ENCODE measurements at places on chromosomes 16 and 17.

DNA sequence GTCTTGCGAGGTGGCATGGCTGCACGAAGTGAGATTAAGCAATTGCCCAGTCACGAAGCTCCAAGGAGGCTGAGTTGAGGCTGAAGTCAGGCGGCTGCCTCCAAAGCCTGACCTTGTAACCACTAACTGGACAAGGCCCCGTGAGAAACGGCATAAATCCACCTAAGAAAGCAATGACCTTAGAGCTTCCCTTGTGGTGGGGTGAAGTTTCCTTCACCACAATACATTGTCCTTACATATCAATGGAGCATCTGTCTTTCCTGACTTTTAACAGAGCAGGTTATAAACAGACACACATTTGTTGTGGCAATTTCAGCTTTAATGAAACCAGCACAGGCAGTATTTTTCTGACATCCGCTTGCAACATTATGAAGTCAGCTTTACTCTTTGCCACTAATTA, 2.5 kb upstream of the MED9 start:
- DNase-seq: no peak

DNA sequence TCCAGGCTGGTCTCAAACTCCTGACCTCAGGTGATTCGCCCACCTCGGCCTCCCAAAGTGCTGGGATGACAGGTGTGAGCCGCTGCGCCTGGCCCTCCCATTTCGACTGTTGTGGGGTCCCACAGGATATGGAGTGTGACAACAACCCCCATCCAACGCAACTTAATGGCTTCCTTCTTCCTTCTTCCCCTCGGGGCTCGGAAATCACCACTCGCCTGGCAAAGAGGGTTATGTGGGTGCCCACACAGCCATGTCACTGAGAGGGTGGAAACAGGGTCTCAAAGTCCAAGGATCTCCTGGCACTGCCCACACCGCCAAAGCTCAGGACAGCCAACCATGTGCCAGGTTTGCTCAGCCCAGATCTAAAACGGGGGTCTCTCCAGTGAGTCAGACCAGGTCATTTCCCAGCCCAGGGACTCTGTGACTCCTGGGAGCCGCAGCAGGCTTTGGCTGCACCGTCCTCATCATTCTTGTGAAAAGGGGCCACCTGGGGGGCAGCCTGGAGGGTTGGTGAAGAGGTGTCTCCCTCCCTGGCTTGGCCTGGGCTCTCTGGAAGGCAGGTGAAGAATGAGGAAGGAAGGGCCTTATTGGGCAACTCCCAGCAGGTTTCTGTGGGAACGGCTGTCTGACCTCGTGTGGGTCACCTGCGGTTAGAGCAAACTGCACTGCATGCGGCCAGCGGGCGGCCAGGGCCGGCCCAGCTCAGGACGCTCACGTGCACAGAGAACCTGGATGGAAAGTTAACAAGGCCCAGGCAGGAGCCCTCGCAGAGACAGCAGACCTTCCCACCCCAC, 25.3 kb upstream of the LITAF start:
- DNase-seq: no peak

GRCh38 chr16:10597187-10597601, 16.8 kb upstream of the EMP2 start:
- no peak for DNase-seq

DNA sequence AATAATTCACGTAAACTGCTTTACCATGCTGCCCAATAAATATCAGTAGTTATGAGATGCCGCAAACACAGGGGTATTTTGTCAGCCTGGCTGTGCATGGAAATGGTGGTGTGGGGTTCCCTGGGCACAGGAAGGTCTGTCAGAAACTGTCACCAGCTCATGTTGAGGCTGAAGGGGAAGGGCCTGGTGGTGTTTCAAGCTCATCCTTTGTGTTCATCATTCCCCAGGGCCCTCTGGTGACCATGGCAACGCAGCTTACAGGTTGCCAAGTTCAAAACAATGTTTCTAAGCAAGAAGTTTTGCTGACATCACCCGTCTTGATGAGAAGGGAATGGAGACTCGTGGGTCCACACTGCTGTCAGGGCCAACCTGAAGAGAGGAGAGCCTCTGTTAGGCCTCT, 348.9 kb upstream of the C16orf82 start:
- no peak for DNase-seq

GRCh38 chr17:4006745-4007211, 42.5 kb upstream of the ATP2A3 start:
- no peak for DNase-seq

GRCh38 chr17:14553847-14554246, 253.0 kb downstream of the HS3ST3B1 start:
- no peak for DNase-seq

- DNase-seq: no peak
Observed at GRCh38 chr17:50794361-50794760, 27.0 kb upstream of the ANKRD40CL start.

- no peak for DNase-seq
Observed at GRCh38 chr16:1580256-1580655, 31.6 kb downstream of the IFT140 start.

DNA sequence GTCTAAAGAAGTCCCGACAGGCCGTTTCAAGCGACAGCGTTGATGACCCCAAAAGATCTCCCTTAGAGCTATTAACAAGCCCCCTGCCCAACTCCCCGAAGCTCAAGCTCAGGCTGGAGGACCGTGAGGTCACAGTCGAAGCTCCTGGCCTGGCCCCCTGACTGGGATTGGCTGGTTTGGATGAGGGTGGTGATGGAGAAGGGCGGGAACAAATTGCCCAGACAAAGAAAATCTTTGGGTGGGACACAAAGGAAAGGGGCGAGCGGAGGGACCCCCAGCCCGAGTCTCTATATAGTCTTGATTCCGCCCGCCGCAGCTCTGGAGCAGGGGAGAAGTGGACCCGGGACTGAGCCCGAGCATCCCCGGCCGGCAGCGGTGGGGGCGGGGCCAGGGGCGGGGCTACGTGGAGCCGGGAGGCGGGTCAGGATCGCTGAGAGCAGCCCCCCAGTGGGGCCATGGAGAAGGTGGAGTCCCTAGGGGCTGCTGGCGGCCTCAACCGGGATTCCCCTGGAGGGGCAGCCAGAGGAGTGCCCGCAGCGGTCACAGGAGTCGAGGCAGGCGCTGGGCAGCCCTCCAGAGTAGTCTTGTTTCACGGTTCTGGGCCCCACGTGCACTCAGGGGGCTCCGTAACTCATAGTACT, 982 bp upstream of the NEURL4 start:
- peak; percentile 86 for DNase-seq

- DNase-seq: no peak
Observed at GRCh38 chr16:84955427-84955826, 55.9 kb downstream of the ZDHHC7 start.

DNA sequence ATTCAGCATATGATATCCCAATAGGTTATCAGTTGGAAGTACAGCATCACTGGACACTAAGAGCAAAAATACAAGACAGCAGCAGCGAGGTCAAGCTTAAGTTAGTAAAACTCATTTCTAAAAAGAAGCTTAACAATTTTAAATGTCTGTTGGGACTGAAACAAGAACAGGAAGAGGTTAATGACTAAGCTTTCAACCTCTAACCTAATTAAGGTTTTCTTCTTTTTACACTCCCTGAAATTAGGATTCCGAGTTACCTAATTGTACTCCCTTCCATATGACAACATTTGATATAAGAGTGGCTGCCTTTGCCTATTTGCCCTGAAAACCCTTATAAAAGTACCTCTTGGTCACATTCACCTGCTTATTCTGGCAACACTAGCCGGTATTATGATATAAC, 34.3 kb downstream of the CPSF4L start:
- DNase-seq: no peak

DNA sequence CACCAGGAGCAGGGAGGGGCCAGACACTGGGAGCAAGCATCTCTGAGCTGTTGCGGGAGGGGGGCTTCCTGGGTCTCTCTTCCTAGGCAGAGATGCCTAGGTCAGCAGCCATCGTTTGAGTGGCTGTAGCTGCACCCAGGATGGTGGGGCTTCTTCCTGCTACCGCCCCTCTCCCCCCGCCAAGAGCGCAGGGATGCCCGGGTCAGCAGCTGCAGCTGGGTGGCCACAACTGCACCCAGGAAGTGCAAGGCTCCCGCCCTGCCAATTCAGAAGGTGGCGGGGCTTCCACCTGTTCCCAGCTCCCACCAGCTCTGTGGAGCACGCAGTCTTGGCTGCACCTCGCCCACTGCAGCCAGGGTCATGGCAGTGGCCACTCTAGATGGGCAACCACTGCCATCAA, 47.8 kb downstream of the ESRP2 start:
- DNase-seq: no peak

DNA sequence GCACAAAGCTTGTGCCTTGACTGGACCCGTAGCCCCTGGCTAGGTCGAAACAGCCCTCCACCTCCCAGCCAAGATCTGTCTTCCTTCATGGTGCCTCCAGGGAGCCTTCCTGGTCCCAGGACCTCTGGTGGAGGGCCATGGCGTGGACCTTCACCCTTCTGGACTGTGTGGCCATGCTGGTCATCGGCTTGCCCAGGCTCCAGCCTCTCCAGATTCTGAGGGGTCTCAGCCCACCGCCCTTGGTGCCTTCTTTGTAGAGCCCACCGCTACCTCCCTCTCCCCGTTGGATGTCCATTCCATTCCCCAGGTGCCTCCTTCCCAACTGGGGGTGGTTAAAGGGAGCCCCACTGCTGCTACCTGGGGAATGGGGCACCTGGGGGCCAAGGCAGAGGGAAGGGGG, 3.5 kb downstream of the CTRL start:
- no peak for DNase-seq

DNA sequence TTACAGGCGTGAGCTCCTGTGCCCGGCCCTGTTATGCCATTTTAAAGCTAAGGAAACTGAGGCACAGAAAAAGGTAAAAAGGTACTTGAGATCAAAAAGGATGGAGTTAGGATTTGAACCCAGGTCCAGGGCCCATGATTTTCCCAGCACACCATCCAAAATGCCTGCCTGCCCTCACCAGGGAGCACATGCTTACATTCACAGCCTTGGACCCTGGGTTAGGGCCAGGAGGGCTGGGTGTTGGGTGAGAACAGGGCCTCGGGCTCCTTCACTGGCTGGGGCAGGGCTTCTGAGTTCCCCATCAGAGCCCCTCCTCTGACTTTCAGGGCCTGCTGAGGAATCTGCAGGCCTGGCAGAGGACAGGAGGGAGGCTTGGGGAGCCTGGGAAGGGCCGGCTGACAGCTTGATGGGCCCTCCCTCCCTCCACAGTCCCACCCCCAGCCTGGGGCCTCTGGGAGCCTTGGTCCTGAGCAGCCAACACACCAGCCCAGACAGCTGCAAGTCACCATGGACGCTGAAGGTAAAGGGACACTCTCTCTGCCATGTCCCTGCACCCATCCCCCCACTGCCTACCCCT, at the start of gene QPRT:
TSS of gene QPRT (plus strand) at position 490 of the 577 bp plus-strand sequence. CDS start at position 508, 18 bp downstream.
- DNase-seq: no peak

- no peak for DNase-seq
Observed at GRCh38 chr16:10683170-10683569, 11.6 kb downstream of the TEKT5 start.

DNA sequence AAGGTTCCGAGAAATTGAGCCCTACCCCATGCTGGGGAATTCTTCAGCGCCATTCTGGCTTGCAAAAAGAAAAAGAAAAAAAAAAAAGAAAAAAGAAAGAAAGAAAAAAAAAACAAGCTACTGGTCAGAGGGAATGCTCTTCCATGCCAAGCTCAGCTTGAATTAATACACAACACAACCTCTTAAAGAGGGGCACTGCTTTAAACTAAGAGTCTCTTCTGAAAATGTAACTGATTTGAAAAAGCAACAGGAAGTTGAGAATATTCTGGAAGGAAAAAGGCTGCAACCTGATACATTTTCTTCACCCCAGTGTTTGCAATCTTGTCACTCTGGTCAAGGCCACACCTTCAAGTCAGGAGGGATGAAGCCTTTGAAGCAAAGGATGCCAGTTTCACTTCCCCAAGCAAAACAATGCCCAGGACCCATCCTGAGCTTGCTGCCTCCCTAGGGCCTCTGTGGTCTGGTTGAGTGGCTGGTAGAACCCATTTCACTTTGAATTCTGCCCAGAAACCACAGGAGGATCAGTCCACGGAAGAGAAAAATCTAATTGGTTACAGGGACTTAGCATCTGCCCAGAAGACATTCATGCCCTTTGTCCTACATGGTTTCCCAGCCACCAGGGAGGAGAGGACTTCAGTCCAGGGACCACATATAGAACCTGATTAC, 389.7 kb downstream of the SOX9 start:
- no peak for DNase-seq

DNA sequence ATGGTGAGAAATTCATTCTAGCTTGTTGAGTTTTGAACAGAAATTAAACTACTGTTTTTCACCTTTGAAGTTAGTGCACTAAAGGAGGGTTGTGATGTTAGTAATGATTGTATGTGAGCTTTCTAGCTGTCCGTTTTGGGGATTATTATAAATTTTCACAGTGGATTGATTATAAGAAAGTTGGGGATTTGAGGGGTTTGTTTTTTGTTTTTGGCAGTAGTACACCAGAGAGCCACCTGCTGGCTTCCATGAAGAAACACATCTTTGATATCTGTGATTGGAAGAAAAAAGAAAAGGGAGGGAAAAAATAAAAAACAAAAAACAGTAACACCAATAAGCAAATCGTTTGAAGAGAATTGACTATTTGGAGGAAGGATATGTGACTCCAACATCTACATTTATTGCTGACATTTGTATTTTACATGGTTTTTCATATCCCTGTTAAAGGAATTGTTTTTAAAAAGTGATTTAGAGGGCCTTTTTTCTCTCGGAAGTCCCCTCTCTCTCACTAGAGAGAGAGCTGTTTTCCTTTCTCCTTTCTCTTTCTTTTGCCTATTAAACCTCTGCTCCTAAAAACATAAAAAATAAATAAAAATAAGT, 1469.5 kb upstream of the GOT2 start:
- no peak for DNase-seq

All from NCI-H1417 (cell line).